T47D (cell line): ENCODE measurements at places on chromosomes 4 and X.

GRCh38 chr4:158767451-158767850 lies 1.4 kb upstream of the FNIP2 start:
- DNase-seq, result no peak

GRCh38 chrX:107626481-107626880 lies 1.8 kb upstream of the PRPS1 start:
- peak; percentile 54 for DNase-seq

DNA sequence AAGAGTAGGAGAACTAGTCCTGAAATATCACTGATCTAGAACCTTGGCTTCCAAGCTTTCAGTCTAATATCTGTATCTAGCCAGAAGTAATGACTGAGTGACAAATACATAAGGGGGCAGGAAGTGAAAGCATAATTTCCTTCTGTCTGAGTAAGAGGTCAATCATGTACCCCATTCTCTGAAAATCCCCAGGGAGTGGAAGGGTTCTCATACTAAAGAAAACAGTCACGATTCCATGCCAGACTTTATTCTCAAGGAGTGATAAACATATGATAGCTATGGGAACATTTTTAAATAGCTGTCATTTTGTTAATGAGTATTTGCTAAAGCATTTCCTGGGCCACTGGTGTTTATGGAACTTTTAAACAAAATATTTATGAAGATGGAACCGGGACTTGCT lies 308.5 kb downstream of the ARHGAP24 start:
- DNase-seq, result no peak

DNA sequence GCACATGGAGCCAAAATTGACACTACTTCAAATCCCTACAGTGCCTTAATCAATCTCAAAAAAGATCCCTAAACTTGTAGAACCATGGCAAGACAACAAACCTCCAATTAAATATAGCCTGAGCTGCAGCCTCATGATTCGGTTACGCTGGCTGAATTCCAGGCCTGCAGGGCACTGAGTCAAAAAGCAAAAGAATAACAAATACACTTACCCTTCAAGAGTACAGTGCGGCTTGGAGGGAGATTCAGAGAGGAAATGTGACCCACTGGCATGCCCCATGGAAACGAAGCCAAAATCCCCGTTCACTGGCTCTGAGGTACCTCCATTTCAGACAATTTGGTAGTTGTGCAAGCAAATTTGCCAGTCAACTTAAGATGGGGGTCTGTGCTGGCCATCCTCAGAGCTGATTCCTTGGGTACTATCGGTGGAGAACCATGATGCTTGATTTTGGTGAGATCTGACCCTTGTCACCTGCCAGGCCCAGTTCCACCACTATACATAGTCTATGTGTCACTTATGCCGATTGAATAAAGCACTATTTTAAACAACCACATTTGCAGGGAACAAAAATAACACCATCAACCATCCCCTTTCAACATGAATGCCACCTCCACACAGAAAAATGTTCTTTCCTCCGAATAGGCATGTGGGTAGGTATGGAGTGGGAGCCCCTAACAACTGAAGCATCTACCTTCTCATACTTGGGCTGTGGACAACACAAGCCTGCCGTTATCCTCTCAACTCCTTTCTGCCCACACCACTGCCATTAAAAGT lies 2.1 kb downstream of the C4orf54 start:
- DNase-seq, result no peak

GRCh38 chrX:38346150-38346549 lies 6.3 kb upstream of the OTC start:
- no peak for DNase-seq

DNA sequence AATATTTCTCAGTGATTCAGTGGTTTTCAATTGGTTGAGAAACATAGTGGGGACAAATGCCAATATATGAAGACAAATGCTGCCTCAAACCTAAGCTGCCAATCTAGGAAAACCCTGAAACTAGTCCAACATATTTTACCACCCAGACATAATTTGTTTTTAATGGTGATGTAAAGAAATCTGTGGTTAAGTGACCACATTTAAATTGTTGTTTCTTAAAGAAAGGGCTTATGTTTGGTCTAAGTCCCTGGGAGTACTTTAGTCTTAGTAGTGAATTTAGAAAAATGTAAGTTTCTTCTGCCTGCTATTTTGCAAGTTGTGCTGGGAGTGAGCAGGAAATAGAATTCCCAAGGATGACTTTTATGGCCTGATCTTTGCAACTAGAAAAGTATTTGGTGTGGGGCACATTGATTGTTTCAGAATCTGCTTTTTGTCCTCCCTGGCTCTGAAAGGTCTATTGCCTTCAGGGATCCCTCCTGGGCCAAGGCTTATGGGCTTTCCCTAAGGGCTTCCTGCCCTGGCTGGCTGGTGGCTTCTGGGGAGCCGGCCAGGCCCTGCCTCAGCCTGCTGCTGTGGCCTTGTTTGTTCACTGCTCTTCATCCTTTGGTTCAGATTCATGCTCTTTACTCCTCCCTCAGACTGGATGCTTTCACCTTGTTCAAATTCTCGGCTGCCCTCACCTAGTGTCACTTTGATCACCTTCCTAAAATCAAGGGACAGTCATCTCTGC lies 169.8 kb upstream of the JADE1 start:
- no peak for DNase-seq

GRCh38 chr4:76061421-76061820 lies 13.1 kb upstream of the ART3 start:
- DNase-seq, result no peak

GRCh38 chr4:188779581-188779980 lies 640.3 kb downstream of the TRIML1 start:
- DNase-seq, result no peak

- DNase-seq, result peak; percentile 67
Measured at GRCh38 chrX:48696909-48697727, 584 bp downstream of the SUV39H1 start.
